ENCODE measurements at places on chromosomes 1 and 21.

DNA sequence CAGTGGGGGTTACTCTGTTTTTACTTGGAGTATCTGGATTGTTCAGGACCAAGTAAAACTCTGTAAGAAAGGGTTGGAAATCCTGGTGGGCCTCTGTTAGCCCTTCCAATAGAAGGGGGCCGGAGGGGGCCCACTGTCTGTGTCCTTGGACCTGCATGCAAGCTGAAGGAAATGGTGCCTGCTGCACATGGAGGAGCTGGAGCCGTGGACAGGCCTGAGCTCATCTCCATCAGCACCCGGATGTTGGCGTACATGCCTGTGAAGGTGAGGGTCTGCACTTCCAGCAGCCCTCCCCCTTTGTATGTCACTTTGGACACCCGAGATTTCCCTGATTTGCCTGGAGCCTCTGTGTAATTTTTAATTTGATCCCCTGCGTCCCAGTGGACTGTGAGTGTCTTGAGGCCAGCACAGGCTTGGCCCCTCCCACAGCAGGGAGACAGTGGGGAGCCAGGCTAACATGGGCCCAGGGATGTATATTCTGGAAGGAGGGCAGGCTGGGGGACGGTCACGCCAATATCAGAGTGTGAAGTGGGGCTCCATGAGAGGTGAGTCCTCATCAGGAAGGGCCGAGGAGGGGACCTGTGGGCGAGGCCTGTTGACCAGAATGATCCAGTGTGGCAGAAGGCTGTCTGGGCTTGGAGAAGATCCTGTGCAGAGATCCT, 16.8 kb downstream of the GALNT2 start:
- DNase-seq, result no peak

DNA sequence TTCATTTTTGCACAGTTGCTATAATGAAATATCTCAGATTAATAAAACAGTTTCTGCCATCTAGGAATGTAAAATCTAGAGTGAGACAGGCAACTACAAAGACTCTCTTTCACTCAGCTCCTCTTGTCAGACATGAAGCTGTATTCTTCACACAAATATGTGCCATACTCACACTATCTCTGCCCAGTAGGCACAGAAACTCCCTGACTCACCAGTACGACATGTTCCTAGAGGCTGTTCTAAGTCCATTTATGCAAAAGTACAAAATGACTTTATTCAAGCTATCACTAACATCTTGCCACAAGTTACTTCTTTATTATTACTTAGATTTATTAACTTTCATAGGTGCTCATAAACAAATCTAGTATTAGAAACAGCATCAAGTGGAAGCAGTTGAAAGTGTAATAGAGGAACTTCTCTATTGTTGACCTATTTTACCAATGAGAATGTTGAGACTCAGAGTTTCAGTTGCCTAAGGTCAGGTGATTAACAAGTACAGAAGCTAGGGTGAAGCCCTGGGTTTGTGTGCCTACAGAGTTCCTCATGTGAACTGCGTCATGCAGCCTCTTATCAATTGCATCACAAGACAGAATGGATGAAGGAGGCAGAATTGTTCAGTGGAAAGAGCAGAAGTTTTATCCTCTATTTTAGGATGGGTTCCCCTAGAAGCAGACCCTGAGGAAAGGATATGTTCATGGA, 98.9 kb downstream of the RGS2 start:
- no peak for DNase-seq

GRCh38 chr1:180482425-180483275, 19.7 kb downstream of the ACBD6 start:
- DNase-seq, result no peak

- peak; percentile 14 for DNase-seq
Observed at GRCh38 chr21:40120940-40121575, 253.8 kb downstream of the PCP4 start.

GRCh38 chr1:223039990-223040389, 103.1 kb downstream of the TLR5 start:
- no peak for DNase-seq

DNA sequence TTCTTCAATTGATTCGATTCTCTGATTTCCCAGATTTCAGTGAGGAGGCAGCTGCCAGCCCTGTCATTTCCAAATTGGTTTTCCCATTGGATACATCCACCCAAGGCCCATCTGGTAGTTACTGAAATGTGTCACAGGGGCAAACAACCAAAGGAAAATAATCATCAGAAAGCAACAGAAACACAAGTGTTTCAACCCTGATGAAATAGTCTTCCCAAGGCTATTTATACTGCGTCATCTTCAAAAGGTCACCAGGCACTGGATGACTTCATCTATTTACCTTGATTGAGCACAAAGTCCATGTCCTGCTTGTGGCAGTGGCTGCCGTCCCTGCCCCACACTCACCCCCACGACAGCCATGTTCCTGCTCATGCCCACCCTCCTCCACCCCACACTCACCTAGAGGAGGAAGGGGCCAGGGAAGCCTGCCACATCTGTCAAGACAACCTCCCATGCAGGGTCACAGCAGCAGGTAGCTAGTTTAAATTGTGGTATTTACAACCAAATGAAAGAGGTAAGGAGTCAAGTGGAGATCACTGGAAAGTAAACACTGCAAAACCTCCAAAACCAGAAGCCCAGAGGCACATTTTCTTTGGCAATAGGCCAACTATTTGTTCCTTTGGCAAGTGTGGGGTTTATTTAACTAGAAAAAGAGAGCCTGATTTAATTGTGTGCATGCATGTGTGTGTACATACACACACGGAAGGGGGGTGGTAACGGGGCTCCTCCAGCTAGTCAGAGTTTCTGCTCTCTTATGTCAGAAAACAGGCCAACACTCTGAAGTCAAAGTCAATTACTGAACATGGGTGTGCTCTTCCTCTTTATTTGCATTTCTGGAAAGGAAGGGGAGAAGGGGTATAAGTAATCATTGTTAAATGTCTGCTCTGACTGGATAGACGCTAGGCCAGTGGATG, 49.5 kb upstream of the RAB4A start:
- peak; percentile 83 for DNase-seq
